NCI-H446 (cell line): ENCODE measurements at places on chromosomes 1 and 21.

- DNase-seq: no peak
Measured at GRCh38 chr21:36027347-36027746, 33.0 kb downstream of the SETD4 start.

DNA sequence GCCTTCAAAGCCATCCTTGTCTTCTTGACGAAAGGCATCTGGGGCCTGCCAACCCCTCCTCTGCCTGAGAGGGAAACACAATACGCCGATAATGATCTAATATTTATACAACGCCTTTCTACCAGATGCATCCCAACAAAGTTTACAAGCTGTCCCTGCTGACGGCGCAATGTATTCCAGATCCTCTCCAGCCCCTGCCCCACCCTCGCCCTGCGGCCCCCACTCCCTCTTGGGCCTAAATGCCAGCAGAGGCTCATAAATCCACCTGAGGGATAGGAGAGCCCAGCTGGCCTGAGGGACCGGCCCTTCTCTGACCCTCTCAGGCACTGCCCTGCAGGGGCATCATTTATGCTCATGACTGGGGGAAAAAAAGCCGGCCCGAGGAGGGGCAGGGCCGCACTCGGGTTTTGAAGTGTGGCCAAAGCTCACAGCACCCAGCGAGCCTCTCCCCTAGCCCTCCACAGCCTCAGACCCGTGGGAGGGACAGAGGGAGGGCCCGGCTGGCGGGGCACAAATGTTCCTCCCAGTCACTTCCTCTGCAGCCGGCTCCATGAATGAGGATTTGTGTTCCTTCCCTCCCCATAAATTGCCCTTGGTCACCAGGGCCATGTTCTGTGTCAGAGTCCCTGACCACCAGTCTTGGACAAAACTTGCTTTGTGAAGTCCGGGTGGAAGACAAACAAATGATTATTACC, 140.3 kb downstream of the FOXD2 start:
- DNase-seq: no peak

DNA sequence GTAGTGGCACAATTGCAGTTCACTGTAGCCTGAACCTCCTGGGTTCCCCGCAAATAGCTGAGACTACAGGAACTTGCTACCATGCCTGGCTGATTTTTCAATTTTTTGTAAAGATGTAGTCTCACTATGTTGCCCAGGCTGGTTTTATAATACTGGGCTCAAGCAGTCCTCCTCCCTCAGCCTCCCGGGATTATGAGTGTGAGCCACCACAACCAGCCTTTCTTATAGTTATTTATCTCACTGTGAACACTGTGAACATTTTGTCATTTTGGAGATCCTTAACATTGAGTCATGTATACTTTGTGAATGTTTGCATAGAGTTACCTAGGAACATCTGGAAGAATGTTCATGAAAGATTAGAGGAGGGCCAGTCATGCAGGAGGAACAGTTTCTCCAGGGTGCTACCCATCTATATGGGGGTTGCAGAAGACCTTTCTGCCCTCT, 127.1 kb upstream of the CACYBP start:
- no peak for DNase-seq

- no peak for DNase-seq
Measured at GRCh38 chr21:42001781-42002180, 8.4 kb downstream of the ZBTB21 start.

- no peak for DNase-seq
Measured at GRCh38 chr1:201751872-201752271, 77.1 kb upstream of the IPO9 start.

GRCh38 chr1:202967684-202968281, 726 bp upstream of the CYB5R1 start:
- DNase-seq: no peak

- peak; percentile 67 for DNase-seq
Measured at GRCh38 chr21:45138199-45139002, 64.0 kb downstream of the ADARB1 start.

GRCh38 chr1:151492120-151492519, 19.1 kb upstream of the CGN start:
- DNase-seq: no peak

DNA sequence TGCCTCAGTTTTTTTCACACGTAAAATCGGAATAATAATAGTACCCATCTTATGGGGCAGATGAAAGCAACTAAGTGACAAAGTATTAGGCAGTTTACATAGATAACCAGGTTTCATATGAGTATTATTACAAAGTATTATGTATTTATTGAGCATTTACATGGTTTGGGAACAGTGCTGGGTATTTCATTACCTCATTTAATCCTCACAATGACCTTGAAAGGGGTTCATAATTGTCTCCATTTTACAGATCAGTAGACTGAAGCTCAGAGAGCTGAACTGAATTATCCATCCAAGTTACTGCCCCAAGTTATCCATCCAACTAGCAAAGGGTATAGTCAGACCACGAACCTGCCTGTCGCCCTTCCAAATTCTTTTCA, 21.2 kb downstream of the TCEA3 start:
- no peak for DNase-seq

DNA sequence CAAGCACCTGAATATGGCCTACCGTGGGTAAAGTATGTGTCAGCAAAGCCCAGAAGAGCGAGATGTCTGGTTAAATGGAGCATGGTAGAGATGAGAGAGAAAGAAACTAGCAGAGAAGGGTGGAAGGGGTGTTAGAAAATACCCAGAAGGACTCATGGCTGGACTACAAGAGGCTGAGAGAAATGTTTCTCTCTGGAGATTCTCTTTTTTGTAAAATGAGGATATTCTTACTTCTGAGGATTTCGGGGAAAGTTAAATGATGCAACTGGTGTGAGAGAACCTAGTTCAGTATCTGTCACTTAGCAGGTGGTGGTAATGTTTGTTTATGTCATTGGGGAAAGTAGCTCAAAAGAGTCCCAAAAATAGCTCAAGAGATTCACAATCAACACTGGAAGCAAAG, 7.2 kb upstream of the EPS15 start:
- no peak for DNase-seq

DNA sequence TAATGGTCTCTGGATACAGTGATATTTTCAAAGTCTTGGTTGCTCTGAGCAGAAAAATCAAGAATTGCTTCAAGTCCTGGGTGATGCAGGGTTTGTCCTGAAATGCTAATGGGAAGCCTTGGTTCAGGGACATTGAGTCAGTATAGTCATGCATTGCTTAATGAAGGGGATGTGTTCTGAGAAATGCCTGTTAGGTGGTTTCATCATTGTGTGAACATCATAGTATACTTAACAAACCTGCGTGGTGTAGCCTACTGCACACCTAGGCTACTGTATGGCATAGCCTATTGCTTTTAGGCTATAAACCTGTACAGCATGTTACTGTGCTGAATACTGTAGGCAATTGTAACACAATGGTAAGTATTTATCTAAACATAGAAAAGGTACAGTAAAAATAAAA, 36.4 kb downstream of the TBCE start:
- no peak for DNase-seq

DNA sequence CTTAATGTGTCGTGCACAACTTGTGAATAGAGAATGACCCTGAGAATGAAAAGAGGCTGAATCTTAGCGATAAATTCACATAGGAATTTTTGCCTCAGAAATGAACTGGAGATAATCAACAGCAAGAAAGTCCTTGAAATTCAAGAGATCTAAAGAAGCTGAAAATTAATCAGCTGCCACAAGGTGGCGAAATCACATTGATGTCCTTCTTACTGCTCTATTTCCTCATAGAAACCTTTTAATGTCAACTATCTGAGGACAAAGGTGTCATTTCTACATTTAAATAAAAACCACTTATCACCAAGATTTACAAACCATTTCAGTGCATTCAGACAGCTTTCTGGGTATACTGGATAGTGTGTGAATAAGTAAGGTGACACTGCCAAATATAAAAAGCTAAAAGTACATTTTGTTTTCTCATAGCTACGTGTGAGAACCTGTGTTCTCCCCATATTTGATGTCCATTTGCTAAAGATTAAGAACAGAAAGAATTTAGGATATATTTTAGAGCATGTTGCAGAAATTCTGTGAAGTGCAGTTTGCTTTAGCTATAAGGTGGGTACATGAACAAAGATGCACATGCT, 485.3 kb upstream of the PTBP2 start:
- peak; percentile 63 for DNase-seq

DNA sequence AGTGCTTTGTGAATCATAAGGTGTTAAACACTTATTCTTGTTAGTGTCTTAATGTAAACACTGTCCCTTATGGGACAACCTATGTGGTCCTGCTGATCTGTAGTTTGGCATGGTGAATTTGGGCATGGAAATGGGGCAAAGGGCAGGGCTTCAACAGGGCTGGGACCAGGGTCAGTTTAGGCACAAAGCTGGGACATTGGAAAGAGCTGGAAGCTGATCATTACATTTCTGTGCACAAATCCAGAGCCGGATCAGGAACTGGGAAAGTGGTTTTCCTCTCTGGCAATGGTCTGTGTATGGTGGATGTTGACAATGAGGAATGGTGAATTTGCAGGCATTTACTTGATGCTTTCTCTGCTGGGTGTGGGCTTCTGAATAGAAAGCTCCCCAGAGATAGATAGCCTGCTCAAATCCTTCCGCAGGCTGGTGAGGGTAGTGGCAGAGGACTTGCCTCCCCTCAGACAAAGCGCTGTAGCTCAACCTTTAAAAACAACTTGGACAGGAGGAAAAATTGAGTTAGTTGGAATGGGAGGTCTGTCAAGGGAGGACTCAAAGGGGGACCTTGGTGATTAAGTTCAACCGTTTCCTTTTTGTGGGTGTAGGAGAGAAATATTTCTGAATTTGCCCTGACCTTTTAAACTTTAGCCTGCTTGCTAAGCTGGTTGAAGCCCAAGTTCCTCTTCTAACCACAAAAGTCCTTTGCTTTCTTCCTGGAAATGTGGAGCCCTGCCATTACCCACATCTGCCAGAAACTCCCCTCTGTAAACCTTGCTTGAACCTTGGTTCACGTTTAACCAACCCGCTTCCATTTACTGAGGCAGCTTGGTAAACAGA, 35.3 kb downstream of the HLX start:
- DNase-seq: no peak

DNA sequence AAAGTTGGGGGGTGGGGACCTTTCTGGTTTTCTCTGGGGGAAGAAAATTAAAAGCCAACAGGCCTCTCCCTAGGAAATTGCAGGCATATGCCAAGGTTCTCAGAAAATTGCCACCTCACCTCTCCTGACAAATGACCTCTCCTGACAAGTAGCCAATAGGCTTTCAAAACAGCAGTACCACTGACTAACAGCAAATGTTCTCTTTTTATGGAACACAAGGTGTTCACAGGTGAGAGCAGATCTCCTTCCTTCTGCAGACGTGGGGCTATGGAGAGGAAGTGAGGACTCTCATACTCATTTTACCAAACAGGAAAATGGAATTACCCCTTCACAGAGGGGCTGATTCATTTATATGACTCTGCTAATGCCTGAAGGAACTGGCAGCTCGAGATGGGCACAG, 32.7 kb upstream of the SUCO start:
- no peak for DNase-seq

DNA sequence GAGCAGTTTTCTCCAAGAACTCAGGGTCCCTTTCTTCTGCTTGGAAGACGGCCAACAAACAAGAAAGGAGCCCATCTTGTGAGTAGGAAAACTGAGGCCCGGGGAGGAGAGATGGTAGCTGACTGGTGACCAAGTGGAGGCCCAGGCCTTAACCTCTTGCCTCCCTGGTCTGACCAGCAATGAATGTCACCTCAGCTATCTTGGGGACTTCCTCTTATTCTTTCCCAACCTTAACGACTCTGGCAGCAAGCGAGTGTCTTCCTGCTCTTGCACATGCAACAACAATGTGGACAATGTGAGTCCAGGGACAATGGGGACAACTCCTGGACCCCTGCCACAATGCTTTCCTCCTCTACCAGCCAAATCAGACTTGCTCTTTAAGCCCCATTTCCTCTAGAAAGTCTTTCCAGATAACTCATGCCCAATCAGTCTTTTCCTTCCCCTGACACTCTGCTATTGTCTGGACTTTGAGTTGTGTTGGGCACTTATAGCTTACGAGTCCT, 12.6 kb downstream of the HSPG2 start:
- no peak for DNase-seq

- no peak for DNase-seq
Measured at GRCh38 chr1:161772397-161772796, 6.3 kb downstream of the ATF6 start.

- DNase-seq: no peak
Measured at GRCh38 chr1:1974834-1975233, 28.8 kb downstream of the CFAP74 start.

GRCh38 chr1:22500471-22500870, 48.8 kb downstream of the ZBTB40 start:
- peak; percentile 13 for DNase-seq

DNA sequence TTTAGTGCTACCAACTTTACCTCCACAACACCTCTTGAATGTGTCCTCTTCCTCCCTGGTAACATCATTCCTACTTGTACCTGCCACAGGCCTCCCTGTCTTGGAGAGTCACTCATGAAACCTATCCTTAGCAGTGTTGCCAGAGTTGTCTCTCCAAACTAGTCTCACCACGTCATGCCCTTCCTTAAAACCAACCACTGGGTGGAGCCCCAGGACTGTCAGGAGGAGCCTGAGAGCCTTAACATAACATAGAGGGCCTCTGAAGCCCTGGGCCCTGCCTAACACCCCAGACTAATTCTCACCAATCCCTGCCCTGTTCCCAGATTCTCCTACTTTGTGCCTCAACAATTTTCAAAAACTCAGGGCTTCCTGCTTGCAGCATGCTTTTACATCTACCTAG, 65.3 kb downstream of the ZNF697 start:
- peak; percentile 13 for DNase-seq

DNA sequence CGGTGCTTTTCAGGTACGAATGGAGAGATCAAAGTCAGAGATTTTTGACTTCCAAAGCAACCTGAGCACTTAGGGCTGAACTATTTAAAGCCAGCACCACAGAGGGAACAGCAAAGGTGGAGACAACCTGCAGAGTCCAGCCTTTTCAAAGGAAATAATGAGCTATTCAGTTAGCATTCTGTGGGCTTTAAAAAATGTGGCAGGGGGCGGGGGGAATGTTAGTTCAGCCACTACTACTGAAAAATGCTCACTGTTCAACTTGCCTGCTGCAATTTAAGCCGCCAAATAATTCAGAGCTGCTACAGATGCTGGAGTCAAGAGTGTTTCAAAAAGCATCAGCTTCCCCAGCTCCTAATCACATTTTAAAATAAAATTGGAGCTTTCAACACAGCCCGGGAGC, 473.3 kb upstream of the PLXNA2 start:
- DNase-seq: no peak

DNA sequence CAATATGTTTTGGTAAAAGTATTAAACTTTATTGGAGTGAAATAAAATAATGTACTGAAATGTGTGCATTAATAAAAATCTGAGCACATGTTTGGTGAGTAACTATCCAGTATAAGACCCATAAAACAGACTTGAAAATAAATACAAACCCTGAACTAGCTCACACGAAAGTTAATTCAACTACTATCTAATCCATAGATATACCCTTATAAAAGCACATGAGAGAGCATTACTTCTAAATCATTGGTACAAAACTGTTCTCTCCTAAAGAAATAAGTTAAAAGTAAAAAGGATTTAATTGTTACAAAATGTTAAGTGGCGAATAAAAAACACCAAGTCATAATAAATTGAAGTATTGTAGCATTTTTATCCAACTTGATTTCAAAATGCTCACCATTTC, 295.6 kb downstream of the PTPRC start:
- DNase-seq: no peak
